Osteoblast (primary cell): ENCODE measurements at places on chromosomes 2 and 18. TPM values are rescaled to one million over a fixed set of nuclear protein-coding genes. Genes with fewer than 3 reads are reported as not detected.

- DNase-seq: no peak
Measured at GRCh38 chr2:159029936-159030335, 61.5 kb downstream of the TANC1 start.

DNA sequence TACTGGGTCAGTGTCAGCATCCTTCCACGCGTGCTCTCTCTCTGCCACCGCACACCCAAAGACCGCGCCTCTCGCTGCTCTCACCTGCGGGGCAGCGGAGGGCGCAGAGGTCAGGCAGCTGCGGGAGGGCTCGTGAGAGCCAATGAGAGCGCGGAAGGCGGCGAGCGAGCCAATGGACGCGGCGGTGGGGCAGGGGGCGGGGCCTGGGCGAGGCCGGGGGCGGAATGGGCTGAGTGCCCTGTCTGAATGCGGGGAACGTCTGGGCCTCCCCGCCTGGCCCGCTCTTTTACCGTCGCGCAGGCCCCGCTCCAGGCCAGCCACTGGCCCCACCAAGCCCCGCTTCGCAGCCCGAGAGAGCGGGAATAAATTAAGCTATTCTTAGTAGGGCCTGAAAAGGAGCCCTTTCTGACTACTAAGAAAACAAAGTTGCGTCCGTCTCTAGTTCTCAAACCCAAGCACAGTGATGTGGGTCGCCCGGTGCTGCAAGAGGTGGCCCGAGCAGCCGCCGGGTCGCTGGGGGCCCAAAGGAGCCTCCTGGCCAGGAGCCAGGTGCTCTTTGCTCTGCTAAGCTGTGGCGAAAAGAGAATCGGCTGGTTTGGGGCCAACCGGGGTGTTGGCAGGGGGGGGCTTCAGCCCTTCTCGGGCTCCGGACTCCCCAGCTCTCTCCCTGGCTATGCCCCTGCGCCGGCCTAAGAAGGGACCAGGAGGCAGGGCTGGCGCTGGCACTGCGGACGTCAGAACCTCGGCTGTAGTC lies 81.1 kb upstream of the GLI2 start:
- DNase-seq: peak; percentile 43

DNA sequence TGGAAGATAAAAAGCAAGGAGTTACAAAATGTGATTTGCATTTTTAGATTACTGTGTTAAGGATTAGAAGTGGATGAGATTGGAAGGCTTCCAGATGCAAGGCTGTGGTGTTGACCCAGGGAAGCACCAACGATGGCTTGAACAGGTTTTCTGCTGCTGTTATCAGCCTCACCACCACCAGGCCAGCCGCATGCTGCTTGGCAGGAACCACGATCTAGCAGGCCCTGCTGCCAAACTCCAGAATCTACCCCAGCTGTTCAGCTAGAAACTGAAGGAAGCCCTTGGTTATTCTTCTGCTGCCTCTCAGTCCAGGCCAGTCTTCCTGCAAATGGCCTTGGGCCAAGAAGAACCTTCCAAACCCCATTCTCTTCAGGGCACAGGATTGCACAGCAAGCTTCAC lies 133.9 kb downstream of the MTCL1 start:
- no peak for DNase-seq

- DNase-seq: no peak
Measured at GRCh38 chr2:220120041-220120440, 492.6 kb downstream of the SLC4A3 start.

GRCh38 chr2:1662606-1663180 lies 81.6 kb downstream of the PXDN start:
- peak; percentile 37 for DNase-seq

- DNase-seq: no peak
Measured at GRCh38 chr2:20925265-20925889, 102.5 kb upstream of the LDAH start.

GRCh38 chr2:113092864-113093612 lies 25.3 kb downstream of the IL1F10 start:
- no peak for DNase-seq

DNA sequence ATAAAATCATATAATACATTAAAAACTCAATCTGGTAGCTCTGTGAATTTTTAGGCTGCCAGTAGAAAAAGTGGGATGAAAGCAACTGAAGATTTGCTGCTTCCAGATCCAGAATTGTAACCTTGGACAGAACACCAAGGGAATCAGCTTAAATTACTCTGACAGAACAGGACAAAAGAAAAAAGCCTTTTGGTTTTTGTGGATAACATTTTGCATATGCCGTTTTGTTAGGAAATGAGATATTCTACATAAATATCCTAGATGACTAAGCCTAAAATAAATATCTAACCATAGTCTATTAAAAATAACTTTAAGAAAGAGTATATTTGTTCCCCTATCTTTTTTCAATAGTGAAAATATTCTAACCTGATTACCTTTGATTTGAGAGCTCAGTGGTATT lies 148.7 kb upstream of the DOCK10 start:
- DNase-seq: no peak

DNA sequence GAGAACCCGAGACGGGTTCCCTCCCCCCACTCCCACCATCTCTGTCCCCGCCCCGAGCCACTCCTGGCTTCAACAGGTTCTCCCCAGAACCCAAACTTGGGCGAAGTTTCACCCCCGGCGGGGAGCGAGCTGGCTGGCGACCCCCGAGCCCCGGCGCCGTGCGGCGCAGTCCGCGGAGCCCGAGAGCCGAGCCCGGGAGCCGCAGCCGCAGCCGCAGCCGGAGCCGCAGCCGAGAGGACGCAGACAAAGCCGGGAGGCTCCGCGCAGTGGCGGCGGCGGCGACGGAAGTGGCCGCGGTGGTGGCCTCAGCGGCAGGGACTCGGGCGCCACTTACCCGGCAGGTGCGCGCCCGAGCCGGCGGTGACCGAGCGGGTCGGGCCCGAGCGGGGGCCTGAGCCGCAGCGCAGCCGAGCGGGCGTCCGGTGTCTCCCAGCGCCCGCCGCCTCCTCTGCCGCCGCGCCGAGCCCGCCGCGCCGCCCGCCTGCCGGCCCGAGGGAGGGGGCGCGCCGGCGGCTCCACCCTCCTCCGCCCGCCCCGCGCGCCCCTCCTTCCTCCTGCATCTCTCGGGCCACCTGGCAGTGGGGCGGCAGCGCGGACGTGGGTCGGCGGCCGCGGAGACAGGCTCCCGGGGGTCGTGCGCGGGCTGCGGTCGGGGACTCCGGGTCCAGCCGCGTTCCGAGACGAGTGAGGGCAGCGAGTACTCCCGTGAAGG lies at the start of gene ECEL1:
ECEL1 (minus strand) TSS at position 450 of the 712 bp plus-strand sequence. CDS start 1,181 bp downstream, outside the sequence.
- DNase-seq: peak; percentile 82

DNA sequence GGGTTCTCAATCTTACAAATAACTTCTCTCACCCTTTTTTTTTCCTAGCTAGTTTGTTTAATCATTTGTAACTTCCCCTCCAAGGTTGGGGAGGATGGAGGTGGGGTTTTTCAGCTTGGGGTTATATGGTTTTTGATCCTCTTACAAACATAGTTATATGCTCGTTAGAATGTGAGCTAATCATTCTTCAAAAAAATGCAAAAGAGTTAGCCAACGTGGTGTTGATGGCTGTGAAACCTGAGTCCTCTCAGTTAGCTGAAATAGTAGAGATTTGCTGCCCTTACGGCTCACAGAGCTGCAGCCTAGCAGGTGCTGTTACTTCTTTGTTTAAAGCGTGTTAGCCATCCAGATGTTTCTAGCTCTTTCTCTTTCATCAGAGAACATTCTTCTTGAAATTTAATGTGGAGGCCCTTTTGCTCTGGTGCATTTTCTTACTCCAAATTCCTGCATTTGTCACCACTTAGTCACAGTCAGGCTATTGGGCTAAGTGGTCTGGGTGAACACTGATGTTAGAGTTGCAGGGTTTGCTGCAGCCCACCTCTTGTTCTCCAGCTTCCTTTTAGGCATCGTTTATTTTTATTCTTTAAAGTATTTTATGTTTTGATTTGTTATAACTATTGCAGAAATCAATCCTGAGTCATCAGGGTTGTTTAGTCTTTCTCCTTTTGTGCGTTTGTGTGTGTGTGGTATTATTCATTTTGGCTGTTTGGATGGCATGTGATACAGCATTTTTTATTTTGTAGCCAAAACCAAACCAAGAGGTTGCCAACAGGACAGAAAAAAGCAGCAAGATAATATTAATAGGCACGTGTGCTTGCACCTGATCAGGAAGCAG lies 41.1 kb downstream of the LIMS1 start:
- no peak for DNase-seq

- DNase-seq: no peak
Measured at GRCh38 chr2:21220930-21221329, 97.2 kb downstream of the TDRD15 start.

DNA sequence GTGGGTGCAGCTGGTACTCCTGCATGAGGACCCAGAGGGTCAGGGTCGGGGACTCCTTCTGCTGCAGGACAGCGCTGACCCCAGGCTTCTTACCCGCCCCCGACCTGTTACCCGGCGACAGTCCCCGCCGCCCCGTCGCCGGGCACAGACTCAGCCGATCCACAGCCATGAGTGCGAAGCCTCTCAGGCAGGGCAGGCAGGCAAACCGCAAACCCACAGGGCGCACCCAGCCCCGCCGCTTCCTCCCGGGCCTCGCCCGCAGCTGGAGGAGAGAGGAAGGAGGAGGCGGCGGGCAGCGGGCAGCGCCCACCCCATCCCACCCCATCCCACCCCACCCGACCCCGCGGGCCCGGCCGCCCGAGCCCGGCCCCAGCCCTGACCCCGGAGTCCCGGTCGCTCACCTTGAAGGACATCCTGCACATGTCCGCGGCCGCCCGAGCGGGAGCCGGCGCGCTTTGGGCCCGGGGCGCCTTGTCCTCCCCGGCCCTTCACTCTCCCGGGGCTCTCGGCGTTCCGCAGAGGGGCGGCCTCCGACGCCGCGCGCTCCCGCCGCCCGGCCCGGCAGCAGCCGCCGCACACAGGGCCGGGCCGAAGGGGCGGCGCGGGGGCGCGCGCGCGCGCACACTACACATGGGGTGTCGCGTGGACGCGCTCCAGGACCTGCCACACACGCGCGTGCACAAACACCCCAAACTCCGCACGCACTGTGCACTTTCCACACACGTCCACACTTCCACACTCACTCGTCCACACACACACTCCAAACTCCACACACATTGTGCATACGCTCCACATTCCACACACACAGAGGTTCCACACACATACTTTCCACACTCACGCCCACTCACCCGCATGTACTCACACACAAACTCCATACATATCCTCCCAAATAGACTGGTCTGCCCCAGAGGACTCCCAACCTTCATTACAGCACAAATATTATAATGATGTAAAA lies at the start of gene ANKRD29:
ANKRD29 (minus strand) TSS at position 603 of the 955 bp plus-strand sequence; CDS start at position 422, 181 bp downstream.
- DNase-seq: peak; percentile 92

DNA sequence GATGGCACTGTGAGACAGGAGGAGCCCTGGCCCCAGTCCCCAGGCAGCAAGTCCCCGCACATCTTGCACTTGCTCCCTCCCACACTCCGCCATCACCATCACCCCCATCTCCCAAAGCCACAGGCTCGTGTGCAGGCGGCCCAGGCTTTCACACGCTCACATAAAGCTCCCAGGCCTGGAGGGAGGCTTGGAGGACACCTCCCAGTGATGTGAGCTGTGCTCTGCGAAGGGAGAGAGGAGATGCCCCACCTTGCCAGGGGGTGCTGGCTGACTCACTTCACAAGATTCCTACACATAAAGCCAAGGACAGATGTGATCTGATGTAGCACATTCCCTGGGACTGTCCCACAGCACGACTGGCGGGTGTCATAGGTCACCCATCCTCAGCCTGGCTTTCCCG lies 28.9 kb downstream of the CELF4 start:
- DNase-seq: no peak

- DNase-seq: no peak
Measured at GRCh38 chr18:14098428-14098827, 33.8 kb downstream of the ZNF519 start.

DNA sequence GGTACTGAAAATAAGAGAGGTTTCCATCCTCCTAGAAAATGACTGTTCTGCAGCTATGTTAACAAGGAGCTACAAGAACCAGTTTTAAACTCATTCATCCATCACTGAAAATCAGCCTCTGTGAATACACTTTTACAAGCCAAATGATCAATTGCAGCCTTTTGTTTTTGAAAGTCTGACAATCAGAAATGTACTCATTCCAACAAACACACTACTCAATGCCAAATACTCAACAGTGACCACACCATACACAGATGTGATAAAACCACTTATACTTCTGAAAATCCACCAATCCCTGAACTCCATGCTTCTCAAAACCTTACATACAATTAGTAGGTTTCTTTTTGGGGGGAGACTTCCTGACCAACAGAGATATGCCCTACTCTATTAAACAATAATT lies 663.9 kb upstream of the CHAC2 start:
- peak; percentile 35 for DNase-seq

DNA sequence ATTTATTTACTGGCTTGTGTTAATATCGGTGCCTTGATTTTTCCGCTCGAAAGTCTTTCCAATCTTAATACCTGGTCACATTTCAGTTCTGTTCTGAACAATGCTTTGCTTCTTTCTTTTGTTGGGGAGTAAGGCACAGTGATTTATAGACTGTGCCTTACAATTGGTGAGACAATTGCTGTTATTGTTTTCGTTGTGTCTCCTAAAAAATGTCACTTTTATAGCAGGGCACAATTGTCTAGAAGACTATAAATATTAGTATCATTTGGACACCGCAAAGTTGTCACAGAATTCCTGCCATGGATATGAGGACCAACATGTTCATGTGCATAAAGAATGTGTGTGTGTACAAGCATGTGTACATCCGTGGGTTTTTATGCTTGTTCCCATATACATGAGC lies 231.9 kb downstream of the INSIG2 start:
- DNase-seq: no peak

- DNase-seq: no peak
Measured at GRCh38 chr2:110858135-110858725, 125.9 kb downstream of the ACOXL start.

GRCh38 chr2:234026693-234027254 lies 23.7 kb upstream of the SPP2 start:
- no peak for DNase-seq

- no peak for DNase-seq
Measured at GRCh38 chr2:86344404-86344803, 7.0 kb upstream of the REEP1 start.

- no peak for DNase-seq
Measured at GRCh38 chr2:20576598-20577115, 74.2 kb downstream of the HS1BP3 start.

CLEC4F gene
- not detected in 2 replicates for total RNA-seq

IL1F10 gene
- total RNA-seq: not detected in 2 replicates

DNER gene
- total RNA-seq: 0.36 and 1.2 TPM in 2 replicates

IL1RN gene
- total RNA-seq: not detected in 2 replicates

CCNYL1 gene
- 14.1 and 15.9 TPM in 2 replicates for total RNA-seq

TLX2 gene
- total RNA-seq: under 0.01 and 0.36 TPM in 2 replicates

NR4A2 gene
- 0.72 and 0.88 TPM in 2 replicates for total RNA-seq
